ENCODE measurements at places on chromosomes 13 and 19. TPM values are rescaled to one million over a fixed set of nuclear protein-coding genes. Genes with fewer than 3 reads are reported as not detected.

The RDH8 gene
- total RNA-seq = not detected

The CYP4F11 gene
- not detected for total RNA-seq

The KIR2DL3 gene
- total RNA-seq = not detected

The RAX2 gene
- total RNA-seq = not detected

The ANGPTL8 gene
- total RNA-seq = not detected

The NCAN gene
- total RNA-seq = not detected

The GSX1 gene
- not detected for total RNA-seq

The CACNG6 gene
- not detected for total RNA-seq

Data from activated naive CD8-positive, alpha-beta T cell treated with anti-CD3 and anti-CD28 coated beads, Interleukin-2, amount 10 ng/mL, durations not matched to agents 7 days and 5 days (primary cell).